ENCODE measurements at places on chromosomes 6 and 20.

GRCh38 chr6:128277379-128277778, 243.0 kb downstream of the PTPRK start:
- no peak for DNase-seq

DNA sequence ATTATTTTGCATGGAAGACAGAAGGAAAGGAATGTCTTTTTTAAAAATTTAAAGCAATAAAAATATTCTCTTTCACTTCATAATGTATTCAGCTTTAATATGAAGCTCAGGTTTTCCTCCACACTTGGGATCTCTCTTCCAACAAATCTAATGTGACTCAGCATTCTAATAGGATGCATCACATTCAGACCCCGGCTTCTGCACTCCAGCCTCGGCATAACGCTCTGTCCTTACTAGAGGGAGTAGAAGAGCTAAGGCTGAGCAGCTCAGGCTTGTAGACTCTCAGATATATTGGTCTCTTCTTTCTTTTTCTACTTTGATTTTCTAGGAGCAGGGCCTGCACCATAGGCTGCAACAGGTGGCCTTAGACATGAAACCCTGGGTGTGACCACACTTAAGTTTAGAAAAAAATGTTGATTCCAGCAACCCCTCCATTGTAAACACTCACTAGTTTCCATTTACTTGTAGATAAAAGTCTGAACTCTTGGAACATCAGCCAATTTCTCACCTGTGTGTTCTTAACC, 161.7 kb downstream of the PAK5 start:
- no peak for DNase-seq

DNA sequence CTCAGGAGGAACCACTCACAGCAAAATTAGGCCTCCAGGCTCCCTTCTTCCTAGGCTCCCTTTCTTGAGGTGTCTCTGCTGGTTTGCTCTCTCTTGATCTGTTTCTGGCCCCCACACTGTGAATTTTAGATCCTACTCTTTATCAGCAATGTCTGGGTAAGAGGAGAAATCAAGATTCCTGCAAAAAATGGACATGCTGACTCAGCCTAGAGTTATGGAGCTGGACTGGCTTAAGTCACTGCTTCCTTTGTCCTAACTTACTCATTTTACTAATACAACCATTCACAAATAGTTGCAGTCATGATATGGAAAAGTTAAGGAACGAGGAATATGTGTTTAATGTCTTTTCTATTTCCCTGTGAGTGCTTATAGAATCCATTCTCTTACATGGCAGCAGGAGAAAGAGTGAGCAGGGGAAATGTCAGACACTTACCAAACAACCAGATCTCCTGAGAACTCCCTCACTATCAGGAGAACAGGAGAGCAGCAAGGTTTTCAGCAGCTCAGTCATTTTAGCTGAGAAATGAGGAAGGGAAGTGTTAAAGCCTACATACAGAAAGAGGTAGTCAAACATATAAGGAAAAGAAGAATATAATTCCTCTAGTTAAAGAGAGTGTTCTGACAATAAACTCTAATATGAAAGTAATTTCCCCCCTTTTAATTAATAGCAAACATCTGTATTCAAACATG, 160.8 kb downstream of the PDE7B start:
- DNase-seq = no peak

DNA sequence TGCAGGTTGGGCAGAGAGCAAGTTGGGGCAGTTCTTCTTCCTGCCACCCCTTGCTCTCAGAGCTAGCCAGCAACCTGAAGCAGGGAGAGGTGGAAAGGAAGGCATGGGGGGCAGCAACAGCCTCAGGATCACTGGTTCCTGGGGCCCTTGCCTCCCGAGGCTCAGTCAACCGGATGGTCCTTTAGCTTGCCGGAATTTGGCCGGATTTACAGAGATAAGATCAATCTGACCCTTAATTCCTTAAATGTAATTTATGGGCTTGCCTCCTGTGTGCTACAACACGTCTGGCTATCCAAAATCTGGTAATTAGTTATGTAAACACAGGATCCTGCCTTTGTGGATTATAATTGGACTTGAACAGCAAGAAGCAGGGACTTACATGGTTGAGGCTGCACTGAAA, 19.5 kb upstream of the TCP11 start:
- DNase-seq = no peak

- no peak for DNase-seq
These were observed 92.0 kb upstream of the PAX1 start for GRCh38 chr20:21613512-21613911.

DNA sequence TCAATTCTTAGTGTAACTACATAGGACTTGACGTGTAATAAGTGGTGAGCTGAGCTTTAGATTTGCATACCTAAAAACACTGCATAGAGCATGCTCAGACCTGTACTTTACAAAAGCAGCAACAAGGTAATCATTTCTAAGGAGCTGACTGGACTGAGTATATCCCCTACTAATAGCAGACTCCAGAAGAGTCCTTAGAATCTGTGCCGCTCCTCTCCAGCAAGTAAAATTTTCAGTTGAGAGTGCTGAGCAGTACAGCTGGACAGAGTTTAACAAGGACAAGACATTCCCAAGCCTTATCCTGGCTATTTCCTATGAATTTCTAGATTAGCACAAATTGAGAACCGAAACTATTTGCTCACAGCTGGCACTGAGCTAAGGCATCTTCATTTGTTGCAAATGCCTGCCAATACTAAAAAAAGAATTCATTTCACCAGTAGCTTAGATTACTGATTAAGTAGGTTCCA, 26.1 kb upstream of the KLHL31 start:
- DNase-seq = no peak

- DNase-seq = no peak
These were observed 77.6 kb upstream of the PMEPA1 start for GRCh38 chr20:57787151-57787989.

DNA sequence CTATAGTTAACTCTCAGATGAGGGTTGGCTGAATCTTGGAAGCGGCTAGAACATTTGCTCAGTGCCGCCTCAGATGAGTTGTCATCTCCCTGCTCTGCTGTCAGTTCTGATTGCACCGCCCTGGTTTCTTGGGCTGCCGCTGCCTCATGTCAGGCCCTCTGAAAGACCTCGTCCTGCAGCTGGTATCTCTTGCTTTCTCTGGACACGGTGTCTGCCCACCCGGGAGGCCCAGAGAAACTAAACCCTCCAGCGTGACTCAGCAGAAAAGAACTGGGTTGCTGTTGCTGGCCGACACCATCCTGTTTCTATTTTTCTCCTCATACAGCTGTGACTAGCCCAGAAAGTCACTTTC, 355.4 kb downstream of the CD83 start:
- no peak for DNase-seq

DNA sequence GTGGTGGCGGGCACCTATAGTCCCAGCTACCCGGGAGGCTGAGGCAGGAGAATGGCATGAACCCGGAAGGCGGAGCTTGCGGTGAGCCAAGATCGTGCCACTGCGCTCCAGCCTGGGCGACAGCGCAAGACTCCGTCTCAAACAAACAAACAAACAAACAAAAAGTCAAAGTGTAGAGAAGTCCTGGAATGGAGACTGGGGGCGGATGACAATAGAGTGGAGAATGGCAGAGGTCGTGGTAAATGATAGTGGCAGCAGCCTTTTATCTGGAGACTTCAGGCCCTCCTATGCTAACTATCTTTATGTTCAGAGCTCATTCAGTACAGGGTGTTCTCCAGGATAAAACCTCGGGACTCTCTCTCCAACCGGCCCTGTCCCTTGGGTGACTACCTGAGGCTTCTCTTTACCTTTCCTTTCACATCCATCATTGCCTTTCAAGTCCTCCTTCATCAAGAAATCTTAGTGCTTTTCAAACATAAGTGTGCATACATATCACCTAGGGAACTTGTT, 1.4 kb upstream of the FKBPL start:
- no peak for DNase-seq

DNA sequence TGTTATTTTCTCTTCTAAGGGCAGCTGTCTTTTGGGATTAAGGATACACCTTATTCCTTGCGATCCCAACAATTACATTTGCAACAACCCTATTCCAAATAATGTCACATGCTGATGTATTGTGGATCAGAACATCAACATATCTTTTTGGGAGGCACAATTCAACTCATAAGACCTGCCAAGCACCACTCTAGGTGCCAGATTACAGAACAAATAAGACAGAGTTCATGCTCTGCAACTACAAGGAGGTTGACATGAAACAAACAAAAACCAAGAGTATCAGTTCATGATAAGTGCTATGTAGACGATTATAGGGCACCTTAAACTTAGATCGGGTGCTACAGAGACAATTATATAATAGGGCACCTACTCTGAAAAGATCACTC, 203.2 kb upstream of the SGK1 start:
- DNase-seq = no peak

DNA sequence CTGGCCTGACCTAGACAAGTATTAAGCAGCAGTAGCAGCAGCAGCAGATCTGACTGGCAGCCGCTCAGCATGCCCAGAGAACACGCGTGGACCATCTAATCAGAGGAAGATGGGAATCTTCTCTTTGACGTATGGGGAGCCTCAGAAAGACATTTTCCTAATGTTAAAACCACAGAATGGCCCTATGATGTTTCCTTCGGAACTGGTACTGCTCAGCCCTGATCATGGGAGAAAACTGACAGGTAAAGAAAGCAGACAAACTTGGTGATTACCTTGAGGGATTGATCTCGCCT, 6.2 kb downstream of the PSMA7 start:
- DNase-seq = no peak

DNA sequence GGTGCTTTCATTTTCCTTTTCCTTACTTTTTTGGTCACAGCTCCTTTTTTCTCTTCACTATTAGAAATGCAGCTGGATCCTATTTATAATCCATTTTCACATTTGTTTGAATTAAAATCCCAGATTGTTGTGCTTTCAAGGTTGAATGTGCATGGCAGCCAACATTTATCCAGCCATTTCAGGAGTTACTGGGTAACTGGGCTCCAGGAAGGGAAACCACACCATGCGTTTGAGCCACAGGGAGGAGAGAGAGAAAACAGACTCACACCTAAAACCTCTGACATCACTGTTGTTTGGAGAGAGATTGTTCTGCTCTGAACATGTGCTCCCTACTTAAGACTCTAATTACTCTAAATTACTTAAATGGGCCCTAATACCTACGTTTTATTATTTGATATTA, 173.4 kb downstream of the BMP2 start:
- no peak for DNase-seq

- DNase-seq = no peak
These were observed 360.7 kb upstream of the FLRT3 start for GRCh38 chr20:14698125-14698524.

GRCh38 chr6:46419576-46420002, 71.7 kb downstream of the RCAN2 start:
- peak; percentile 3 for DNase-seq

DNA sequence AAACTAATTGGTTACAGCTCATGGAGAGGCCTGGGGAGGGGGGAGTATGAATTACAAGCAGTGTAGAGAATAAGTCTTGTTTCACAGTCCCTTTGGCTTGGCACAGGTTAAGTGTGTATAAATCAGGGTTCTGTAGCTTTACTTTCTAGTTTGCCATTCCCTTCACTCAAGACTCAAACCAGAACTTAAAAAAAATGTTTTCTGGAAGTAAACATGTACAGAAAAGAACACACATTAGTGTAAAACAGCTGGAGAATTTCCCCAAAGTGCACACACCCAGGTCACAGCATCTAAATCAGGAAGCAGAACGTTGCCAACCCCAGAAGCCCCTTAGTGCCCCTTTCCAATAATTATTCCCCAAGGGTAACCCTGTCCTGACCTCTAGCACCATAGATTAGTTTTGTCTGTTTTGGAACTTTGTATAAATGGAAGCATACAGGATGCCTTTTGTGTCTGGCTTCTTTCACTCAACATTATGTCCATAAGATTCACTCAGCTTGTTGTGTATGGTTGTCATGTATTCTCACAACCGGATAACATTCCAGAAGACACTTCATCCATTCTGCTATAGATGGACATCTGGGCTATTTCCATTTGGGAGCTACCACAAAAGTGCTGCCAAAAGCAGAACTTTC, 33.7 kb upstream of the SCUBE3 start:
- no peak for DNase-seq

- no peak for DNase-seq
These were observed 22.1 kb upstream of the FKBP1A start for GRCh38 chr20:1414982-1415381.

DNA sequence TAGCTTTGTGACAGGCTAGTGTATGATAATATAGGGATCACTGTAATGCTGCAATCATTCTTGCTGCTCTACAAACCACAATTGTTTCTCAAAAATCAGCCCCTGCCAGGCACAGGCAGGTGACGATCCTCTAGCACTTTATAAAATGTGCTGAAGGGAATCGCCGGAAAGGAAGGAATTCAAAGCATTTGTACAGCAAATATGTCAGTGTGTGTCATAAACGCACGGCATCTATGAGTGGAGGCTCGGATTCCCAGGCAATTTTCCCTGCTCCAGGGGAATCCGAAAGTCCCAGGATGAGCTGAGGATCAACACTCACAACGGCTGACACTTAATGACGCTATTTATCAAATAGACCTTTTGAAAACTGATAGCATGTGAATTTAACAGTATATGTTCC, 1.4 kb downstream of the PHACTR1 start:
- no peak for DNase-seq

GRCh38 chr20:4411744-4412143, 310.0 kb upstream of the PRND start:
- no peak for DNase-seq

DNA sequence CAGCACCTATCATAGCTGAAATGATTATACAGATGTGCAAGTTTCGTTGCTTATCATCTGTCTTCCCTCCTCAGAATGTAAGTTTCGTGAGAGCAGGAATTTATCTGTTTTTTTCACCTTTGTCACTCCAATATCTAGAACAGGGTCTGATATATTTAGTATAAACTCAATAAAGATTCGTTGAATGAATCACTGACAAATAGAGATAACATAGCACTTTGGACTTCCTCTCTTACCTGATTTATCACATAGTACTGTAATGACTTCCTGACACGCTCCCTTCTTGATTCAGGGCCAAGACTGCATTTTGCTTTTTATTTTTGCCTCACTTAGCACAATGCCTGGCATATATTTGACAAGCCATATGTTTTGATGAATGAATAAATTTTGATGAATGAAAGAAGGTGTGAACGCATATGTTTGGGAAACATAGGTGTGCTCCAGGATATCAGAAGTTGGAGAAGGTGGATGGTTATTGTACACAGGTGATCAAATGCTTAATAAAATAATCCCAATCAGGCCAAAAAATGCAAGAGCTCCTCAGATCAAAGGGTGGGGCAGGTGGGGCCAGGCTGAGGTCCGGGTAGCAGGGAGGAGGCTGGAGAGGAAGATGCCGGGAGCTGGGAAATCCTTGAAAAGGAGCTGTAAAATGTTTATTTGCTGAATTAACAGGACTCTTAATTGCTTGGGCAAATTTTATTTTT, 33.0 kb downstream of the PIM1 start:
- DNase-seq = no peak

DNA sequence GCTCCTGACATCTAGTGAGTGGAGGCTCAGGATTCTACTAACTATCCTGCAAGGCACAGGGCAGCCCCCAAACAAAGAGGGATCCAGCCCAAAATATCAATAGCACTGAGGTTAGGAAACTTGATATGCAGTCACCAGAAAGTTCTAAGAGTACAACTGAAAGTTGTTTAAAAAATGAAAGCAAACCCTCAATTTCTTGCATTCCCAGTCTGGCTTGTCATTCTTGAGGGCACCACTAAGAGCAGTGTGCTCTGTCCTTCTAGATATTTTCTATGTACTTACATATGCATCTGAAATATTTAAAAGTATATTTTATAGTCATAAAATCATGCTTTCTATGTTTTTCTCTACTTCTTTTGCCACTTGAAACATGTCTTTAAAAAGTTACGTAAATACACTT, 35.9 kb downstream of the CST8 start:
- no peak for DNase-seq
